ENCODE measurements at places on chromosomes 5 and 9.

- no peak for DNase-seq
These were observed 369.6 kb upstream of the SEMA6A start for GRCh38 chr5:116944183-116944582.

DNA sequence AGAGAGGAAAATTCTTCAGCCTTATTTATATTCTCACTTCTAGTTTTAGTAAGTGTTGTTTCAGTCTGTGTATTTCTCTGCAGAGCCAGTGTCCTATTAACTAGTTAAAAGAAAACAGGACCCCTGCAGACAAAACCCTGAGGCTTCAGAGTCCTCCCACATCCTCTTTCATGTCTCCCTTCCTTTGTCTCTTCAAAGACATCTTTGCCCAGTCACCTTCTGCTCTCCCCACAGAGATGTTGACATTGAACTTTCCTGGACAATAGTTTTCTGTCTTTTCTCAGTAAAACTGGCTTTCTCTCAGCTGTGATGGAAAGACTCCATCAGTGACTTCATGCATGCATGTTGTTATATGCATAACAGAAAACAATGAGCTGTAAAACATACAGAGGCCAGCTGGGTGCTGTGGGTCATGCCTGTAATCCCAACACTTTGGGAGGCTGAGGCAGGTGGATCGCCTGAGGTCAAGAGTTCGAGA, 20.2 kb downstream of the GRAMD2B start:
- DNase-seq, result no peak

DNA sequence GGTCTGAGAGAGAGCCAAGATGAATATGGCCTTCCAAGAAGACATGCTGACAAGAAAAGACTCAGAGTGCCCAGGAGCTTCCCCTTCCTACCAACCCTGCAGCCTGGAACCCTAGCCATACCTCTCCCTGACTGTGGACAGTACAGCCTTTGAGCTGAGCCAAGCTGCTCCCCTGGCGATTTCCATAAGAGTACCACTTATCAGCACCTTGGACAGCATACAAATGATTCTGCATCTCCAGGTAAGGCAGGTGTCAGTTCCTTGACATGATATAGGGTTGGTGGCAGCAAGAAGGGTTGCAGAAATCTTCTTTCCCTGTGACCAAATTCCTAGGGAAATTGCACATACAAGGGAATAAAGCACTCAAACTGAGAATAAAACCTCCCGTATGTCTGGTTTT, 58.3 kb downstream of the MFAP3 start:
- DNase-seq, result no peak

DNA sequence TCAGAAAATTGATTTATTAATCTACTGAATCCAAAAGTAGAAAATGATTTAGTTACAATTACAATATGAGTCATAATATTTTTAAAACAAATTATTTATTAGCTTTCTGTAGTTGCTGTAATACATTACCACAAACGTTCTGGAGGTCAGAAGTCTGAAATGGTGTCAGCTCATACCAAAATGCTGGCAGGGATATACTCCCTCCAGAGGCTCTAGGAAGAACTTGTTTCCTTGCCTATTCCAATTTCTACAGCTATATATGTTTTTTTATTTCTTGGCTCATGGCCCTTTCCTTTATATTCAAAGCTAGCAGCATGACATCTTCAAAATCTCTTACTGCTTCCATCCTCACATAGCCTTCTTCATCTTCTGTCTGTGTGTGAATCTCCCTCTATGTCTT, 667.9 kb upstream of the ITGA1 start:
- no peak for DNase-seq

- DNase-seq, result no peak
These were observed 206.3 kb downstream of the EFNA5 start for GRCh38 chr5:107464416-107464815.

DNA sequence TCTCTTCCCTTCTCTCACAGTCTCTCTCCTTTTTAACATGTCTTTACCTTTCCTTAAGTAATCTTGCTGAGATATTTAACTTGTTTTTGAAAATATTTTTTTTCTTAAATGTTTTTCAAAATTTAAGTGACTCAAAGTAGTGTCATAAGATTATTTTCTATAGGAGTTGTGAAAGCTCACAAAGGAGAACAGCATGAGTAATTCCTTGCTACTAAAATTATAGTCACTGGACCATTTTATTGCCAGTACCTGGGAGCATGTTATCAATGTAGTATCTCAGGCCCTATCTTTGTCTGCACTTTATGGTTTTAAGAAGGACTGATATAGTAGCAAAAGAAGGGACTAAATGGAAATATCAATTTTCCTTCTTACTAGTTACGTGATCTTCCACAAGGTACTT, 181.9 kb downstream of the TMEM232 start:
- no peak for DNase-seq

GRCh38 chr5:150556859-150557508, 49.1 kb downstream of the NDST1 start:
- no peak for DNase-seq

- DNase-seq, result peak; percentile 62
These were observed 13.0 kb downstream of the TTC1 start for GRCh38 chr5:160021831-160022446.

DNA sequence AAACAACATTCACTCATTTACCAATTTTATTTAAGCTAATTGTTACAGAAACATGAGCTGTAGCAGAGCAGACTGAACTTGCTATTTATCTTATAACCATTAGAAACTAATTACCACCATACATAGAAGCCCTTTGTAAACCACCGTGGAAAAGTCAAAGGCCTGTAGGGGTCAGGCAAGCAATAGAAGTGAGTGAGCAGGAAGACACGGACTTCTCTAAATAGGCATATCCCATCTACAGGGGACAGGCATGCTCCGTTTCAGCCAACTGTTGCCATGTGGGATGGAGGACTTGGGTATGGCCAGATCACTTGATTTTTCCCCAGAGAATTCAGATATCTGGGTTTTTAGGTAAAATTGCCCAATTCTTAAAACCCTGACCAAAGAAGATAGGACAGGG, 44.8 kb downstream of the PRRC1 start:
- no peak for DNase-seq

- peak; percentile 31 for DNase-seq
These were observed 26.4 kb downstream of the ERAP1 start for GRCh38 chr5:96781031-96781971.

DNA sequence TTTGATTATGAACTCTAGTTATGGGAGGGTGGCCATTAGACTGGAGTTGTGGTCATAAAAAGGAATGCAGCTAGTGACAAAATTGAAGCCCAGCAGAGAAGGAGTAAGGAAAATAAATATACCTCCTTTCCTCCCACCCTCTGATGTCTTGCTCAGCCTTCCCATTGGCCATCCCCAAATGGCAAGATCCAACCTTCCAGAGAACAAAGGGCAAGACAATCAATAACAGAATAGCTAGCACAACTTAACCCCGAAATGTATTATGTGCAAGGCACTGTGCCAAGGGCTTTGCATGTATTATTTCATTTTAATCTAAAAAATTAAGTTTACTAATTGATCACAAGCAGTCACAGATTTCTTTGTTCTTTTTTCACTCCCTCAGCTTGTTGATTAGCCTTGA, 3.6 kb downstream of the ITGA1 start:
- no peak for DNase-seq

GRCh38 chr9:99078717-99079116, 26.2 kb upstream of the TGFBR1 start:
- no peak for DNase-seq

DNA sequence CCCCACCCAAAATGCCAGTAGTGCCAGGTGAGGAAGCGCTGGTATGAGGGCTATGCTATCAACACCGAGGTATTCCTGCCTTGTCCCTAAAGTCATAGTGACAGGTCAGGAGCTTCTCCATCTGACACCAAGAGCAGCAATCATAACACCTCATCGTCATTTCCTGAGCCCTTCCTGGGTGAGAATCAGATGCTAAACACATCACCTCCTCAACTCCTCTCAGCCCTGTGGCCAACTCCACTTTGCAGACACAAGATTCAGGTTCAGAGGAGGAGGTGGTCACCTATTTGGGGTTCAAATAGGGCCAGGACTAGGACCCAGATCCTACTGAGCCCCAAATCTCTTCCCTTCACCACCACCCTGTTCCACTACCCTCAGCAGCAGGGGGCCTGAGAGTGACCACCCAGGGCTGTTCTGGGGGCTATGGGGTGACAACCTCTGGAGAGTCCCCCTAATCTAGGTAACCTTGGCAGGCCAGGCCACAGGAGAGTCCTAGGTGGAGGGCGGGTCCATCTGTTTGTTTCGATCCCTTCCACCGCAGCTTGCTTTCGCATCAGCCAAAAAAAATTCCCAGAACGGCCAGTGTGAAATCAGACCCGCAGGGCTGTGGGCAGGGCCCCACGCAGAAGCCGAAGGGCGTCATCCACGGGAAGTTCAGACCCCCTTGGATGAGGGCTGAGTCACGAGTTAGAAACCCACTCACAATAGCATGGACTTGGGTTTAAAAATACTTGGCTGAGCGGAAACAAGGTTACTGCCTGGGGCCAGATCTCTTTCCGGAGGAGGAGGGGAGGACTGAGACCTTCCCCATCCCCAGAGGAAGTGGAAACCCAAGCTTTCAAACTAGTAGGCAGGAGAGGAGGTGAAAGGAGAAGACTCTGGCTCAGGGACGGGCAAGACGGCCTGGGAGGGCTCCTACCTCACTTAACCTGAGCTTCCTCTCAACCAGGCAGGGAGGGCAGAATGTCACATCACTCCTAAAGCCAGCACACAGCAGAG, 8.7 kb downstream of the STK10 start:
- DNase-seq, result no peak

DNA sequence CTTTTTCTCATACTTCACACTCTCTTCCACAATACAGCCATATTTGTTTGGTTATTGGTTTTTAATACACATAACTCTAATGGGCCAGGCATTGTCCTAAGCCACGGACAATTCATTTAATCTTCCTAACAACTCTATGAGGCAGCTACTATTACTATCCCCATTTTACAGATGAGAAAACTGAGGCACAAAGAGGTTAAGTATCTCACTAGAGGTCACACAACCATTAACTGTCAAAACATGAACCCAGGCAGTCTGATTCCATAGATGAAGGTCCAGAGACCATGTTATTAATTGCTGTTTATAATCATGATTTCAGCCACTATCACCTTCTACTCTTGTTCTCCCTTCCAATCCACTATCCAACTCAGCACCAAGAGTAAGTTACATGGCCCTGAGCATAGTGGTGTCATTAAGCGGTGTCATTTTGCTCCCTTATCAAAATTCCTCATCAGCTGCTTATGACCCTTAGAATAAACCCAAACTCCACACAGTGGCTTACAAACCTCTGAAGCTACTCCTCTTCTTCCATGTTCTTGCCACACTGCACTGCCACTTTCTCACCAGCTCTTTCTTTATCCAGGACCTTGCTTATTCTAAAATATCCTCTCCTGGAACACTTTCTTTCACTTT, 22.7 kb downstream of the CLINT1 start:
- DNase-seq, result no peak

- peak; percentile 74 for DNase-seq
These were observed 8.9 kb upstream of the FBXO38 start for GRCh38 chr5:148374690-148375360.

DNA sequence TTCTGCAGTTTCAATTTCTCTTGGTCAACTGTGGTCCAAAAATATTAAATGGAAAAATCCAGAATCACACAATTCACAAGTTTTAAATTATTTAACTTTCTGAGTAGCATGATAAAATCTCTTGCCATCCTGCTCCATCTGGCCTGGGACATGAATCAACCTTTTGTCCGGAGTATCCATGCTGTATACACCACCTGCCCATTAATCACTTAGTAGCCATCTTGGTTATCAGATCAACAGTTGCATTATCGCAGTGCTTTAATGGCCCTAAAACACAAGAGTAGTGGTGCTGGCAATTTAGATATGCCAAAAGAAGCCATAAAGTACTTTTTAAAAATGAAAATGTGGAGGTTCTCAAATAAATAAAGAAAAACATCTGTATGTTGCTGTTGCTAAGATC, 25.3 kb downstream of the EFCAB9 start:
- no peak for DNase-seq

DNA sequence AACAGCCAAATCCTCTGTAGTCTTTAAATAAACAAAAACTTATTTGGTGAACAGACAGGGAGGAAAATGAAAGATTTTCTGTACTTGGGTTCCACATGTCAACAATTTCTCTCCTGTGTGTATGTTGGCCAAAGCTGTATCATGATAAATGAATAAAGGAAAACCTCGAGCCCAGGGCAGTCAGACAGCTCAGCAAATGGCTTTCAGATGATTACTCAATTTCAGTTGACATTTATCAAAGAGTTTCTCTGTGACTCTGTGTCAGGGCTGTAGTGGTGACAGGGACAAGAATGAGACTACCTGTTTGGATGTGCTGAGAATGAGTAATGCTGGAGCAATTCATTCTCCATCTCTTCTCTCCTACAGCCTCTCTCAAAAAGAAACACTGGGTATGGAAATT, 45.7 kb upstream of the PTGS1 start:
- DNase-seq, result peak; percentile 18

DNA sequence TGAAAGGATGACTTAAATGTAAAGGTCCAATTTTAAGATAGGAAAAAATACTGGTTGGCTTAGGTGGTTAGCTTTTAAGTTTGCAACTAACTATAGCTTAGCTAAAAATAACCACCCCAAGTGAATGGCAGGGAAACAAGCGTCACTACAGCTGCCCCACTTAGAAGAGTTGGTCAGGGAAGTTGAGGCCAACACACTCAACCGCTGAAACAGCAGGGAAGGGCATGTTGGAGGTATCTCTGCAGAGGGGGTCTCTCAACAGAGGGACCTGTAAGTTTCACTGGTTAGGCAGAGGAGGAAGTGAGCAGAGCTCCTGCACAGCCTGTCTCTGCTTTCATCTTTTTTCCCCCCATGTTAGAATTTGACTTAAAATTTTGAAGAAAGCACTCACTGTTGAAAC, 75.3 kb downstream of the LHFPL2 start:
- no peak for DNase-seq

DNA sequence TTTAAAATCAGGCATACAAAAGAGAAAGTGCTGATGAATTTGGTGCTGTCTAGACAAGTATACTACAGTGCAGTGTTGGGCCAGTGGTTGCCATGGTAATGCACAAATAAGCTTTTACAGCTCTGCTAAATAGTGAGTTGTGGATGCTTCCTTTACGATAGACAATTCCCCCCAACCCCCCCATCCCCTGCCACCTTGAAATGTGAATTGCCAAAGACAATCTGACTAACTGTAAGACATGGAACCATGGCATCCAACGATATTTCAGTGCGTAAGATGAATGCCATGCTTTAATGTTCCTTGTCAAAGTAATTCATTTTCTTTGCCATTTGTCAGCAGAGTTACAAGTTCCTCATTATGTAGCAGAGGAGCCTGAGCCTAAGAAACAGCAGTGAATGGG, 91.5 kb upstream of the NREP start:
- DNase-seq, result no peak
